ENCODE measurements at places on chromosomes 11 and 22. TPM values are rescaled to one million over a fixed set of nuclear protein-coding genes. Genes with fewer than 3 reads are reported as not detected.
A peak's percentile ranks its signal among the peaks of the same experiment; 100 is the strongest.

DNA sequence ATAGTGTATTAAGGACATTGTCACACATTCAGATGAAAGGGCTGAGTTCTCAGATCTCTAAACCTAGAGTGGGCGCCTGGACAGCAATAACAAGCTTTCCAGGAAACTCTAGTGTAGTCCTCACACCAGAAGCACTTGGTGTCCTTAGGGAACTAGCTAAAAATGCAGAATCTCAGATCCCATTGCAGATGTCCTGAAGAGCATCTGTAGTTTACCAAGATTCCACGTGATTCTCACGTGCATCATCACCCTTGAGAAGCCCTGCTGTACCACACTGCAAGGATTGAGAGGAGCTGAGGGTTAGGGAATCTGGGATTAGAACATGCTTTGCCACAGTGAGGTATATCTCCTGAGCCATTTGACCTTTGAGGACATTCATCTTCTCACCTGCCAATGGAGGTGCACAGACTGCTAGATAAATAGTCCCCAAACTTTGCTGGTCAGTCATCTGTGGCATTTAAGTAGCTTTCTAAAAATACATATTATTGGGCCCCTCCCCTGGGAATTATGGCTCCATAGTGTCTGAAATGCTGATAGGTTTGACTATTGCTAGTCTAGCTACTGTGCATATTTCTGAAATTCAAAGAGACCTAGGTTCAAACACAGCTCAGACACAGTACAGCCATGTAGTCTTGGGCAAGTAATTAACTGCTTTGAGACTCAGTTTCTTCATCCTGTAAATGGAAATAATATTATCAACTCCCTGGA lies 1068.9 kb downstream of the OPCML start:
- no peak for DNase-seq

Gene CFAP300
- 0.50 TPM for total RNA-seq

- no peak for DNase-seq
Measured at GRCh38 chr11:41483956-41484355, 24.5 kb upstream of the LRRC4C start.

- no peak for DNase-seq
Measured at GRCh38 chr11:100296051-100296679, 390.9 kb upstream of the ARHGAP42 start.

GRCh38 chr11:72828692-72829101 lies 14.5 kb downstream of the ATG16L2 start:
- no peak for DNase-seq

DNA sequence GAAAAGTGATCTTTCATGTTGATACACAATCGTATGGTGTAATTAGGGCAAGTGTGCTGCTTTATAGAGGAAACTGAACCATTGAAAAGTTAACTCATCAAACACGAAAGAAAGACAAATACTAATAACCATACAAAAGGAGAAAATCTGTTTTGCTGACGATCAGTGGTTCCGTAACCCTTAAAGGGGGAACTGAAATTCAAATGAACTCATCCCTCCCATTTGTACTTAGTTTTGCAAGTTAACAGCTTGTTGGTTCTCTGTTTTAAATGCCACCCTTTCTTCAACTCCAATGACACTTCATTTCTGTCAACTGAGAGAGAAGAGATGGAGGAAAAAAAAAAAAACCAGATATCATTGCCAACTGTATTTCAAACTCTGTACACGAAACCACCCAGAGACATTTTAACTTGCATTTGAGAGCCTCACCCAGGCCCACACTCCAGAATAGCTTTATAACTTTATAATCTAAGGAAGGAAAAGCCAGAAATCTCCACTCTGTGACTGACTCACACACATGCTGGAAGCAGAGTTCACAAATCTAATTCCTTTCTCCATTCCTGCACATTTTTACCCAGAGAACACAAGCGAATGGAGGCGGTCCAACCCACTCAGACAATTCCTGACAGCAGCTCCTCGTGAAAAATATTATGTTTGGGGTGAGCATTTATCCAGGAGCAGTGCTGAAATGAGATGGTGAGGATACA lies 17.4 kb upstream of the CSNK2A3 start:
- DNase-seq: no peak

DNA sequence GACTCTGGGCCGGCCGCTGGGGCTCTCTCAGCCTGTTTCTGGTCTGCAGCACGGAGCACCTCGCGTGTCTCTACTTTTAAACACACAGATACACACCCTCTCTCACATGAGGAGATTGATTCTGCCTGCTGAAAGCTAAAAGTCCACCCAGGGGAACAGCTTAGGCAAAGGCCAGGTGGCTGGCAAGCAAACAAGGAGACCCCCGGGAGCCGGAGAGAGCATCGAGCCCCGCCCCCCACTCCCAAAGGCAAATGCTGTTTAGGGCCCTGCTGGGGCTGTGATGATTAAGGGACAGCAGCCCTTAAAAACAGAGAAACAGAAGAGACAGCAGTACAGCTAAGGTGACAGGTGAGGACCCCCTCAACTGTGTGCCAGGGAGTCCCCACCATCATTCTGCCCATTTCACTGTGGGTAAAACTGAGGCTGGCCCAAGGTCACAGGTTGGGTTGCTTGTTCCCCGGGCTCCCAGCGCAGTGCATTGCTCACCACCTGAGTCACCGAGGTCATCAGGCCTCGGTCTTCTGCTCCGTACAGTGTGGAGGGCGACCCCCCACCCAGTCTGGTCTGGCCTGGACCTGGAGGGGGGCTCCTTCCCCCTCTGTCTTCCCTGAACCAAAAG lies 6.8 kb downstream of the CABP7 start:
- no peak for DNase-seq

Gene KIF18A
- total RNA-seq: 2.8 TPM

GRCh38 chr11:128405714-128406662 lies 181.4 kb downstream of the ETS1 start:
- no peak for DNase-seq

- no peak for DNase-seq
Measured at GRCh38 chr22:47995264-47995627, 1232.8 kb downstream of the TBC1D22A start.

GRCh38 chr11:504994-505344 lies 2.1 kb downstream of the RNH1 start:
- DNase-seq: no peak

DNA sequence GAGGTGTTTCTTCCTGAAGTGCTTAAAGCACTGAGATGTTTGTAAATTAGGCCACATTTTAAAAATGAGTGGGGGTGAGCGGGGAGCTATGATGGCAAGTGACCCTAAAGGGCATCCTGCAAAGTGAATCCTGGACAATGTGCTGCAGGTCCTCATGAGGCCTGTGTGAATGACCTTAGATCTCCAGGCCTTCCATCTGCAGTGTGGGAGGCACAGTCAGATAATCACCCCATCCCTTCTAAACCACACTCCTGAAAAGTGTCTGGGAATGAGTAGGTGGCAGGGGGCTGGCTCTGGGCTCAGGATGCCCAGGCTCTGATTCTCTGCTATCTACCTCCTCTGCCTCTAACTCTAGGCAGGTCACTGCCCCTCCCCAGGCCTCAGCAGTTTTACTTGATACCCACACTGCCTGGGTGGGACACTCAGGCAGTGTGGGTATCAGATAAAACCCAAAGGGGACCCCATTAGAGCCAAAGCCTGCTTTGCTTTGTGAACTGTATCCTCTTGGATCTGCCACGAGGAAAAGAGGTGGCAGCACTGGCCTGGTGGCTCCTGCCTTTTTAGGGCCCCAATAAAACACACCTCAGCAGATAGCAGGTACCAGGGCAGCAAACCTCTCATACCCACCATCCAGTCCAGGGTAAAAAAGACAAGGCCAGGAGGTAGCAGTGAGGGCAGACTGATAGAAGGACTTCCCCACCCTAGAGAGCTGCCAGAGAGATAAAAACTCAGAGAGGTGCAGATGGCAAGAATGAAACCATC lies 10.5 kb downstream of the STARD10 start:
- no peak for DNase-seq

Gene PATE1
- not detected for total RNA-seq

DNA sequence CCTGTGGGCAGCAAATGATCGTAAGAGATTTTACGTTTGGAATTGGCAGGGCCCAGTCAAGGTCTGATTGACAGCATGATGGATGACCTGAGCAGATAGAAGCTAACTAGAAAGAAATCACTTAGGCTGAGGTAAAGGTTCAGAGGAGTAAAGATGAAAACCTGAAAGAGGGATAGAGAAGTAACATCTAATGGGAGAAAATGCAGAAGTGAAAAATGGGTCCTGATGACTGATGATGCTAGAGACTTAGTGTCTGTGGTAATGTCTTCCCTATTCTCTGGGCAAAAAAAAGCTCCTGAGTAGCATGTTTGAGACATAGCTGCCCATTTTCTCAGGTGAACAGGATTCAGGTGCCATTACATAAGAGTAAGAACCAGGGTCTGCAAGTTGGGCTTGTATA lies 628.8 kb upstream of the ANO5 start:
- no peak for DNase-seq

Gene SCT
- total RNA-seq: not detected

DNA sequence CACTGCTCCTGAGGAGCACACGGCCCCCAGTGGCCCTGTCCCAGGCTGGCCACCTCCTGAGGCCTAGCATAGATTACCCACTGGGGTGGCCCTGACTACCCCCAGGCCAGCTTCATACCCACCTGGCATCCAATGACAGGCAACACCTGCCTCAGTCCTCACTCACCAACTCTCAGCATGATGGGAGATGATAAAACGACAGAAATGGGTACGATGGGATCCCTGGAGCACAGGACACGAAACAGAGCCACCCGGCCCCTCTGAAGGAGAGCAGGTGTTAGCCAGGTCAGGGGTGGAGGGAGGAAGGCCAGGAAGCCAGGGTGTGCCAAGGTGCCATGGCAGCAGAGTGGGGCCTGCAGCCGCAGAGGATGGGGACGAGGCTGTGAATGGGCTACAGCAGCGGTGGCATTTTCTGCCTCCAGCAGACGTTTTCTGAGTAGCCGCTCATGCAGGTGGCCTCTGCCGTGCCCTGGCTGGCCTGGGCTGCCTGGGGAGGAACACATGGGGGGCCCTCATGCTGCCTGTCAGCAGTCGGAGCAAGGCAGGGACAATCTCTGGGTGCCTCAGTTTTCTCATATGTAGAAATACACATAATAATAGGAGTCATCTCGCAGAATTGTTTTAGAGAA lies 50.2 kb upstream of the FGF3 start:
- no peak for DNase-seq

DNA sequence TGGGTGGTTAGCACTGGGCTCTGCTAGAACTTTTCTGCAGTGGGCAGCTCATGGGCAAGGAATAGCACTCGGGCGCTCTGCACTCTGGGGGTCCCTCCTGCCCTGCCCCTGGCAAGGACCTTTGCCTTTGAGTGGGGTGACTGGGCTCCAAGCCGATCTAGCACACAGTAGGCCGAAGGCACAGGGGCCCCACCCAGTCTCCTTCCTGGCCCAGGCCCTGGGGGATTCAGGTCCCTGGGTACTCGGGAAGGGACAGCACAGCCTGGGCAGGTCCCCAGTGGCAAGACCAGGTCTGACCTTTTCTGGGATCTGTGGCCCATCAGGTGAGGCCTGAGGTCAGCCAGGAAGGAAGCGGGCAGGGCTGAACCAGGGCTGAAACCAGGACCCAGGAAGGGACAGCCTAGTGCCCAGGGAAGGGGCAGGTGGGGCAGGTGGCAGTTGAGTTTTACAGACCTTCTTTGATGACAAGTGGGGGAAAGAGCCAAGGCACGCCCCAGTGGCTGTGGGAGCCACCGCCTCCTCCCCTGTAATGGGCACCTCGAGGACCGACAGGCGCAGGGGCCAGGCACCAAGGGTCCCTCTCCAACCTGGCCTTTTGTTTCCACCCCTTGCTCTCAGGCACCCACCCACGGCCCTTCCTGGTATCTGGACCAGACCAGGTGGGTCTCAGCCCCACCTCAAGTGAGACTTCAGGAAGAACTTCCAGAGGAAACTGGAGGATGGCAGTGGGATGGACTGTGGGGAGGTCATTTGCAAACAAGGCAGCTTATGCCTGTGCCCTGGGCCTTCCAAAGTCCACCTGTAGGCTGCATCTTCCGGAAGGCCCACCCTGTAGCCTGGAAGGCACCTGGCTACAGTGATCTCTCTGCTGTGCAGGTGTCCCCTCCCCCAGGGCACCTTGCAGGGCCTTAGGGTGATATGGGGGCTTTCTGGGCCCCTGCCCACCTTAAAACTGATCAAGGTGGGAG lies 883 bp upstream of the AIFM3 start:
- peak; percentile 81 for DNase-seq

Gene HIC2
- total RNA-seq: 6.8 TPM
